ENCODE measurements at places on chromosomes 13 and 19.

GRCh38 chr13:85141401-85141800 lies 657.8 kb downstream of the SLITRK6 start:
- DNase-seq, result no peak

DNA sequence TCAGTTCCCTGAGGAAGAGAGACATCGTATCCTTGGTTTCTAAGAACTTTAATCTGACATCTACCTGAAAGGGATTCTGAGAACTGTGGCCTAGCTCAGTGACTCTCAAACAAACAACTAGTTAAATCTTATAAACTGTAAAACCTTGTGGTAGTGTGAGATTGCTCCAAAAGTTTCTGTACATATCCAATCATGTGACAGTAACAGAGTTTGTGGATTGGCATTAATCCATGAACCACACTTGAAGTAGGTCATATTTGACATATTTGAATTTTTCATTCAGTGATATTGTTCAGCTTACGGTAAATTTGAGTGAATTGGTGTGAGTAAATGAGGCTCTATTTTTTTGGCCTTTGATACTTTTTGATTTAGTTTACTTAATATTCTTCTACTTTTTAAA lies 15.0 kb downstream of the TDRD3 start:
- DNase-seq, result no peak

- DNase-seq, result no peak
Measured at GRCh38 chr19:29886586-29886985, 55.5 kb upstream of the URI1 start.

DNA sequence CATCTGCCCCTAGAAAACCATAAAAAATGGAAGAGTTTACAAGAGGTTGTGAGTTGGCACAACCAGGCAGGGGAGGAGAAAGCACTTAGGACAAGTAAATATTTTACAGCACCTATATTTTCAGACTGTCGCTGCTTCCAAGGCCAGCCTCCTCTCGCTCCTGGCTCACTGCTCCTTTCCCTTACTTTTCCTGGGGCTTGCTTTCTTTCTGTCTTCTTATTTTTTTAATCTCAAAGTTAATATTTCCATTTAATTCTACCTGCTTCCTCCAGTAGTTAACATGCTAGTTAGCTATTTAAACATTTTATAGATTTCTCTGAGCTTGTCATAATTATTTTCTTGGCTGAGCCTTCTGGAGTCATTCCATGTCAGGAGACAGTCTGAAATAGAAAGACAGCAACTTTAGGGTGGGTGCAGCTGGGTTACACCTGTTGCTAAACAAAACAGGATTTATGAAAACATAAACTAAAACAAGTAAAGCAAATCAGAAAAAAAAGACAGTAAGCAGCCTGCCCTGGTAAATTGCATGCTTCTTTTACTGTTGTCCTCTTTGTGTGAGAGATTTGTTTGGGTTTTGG lies 330.1 kb downstream of the DLEU7 start:
- no peak for DNase-seq

- no peak for DNase-seq
Measured at GRCh38 chr13:93216122-93216521, 10.5 kb upstream of the GPC6 start.

GRCh38 chr19:1072371-1073015 lies 5.5 kb downstream of the ARHGAP45 start:
- DNase-seq, result no peak

DNA sequence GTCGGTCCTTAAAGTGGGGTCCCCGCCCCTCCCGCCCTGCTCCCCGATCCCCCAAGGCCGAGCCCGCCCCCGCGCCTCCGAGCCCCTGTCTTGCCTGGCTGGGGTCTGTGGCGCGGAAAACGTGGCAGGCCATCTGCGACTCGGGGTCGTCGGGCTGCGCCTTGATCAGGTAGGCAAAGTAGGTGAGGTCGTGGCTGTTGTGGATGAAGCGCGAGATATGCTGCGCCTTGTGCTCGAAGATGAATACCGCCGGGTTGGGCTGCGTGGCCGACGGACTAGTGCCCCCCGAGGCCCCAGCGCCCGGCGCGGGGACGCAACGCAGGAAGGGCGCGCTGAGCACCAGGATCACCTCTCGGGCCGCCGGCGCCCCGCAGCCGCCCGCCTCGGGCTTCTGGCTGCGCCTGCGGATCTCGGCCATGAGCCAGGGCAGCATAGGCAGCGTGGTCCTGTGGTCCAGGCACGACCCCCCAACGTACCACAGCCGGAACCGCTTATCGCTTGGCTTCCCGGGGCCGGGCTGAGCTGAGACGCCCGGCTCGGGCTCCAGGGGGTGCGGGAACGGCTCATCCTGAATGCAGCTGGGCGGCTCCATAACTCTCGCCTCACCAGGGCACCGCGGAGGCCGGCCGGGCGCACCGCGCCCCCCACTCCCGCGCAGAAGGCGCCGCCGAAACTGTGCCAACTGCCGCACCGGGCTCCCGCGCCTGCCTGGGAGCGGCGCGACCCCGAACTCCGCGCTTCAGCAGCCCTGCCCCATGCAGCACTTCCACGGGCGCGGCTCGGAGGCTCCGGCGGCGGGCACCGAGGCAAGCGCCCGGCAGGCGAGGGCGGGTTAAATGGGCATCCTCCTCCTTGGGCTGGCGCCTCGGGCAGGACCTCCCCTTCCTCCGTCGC lies 546 bp downstream of the TBC1D4 start:
- DNase-seq, result peak; percentile 60

- peak; percentile 11 for DNase-seq
Measured at GRCh38 chr19:35267353-35267817, 1.4 kb upstream of the USF2 start.

DNA sequence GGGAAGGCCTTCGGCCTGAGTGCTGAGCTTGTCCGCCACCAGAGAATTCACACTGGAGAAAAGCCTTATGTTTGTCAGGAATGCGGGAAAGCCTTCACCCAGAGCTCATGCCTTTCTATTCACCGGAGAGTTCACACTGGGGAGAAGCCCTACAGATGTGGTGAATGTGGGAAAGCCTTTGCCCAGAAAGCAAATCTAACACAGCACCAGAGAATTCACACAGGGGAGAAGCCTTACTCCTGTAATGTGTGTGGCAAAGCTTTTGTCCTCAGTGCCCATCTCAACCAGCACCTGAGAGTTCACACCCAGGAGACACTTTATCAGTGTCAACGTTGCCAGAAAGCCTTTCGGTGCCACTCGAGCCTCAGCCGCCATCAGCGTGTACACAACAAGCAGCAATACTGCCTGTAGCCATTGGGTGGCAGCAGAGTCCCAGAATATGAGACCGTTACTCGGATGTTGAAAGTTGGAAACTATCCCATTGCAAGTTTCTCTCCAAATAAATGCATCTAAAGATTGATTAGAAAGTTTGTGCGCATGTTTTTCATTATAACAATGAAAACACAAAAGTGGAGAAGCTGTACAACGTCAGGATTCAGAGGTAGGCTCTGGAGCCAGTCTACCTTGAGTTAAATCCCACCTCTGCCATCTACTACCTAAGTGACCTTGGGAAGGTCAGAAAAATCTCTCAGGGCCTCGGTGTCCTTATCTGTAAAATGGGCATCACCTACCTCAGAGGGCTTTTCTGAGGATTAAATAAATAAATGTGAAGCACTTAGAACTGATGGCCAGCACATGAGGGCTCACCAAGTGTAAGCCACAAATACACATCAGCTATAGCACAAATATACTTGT lies 21.1 kb downstream of the ZNF473 start:
- DNase-seq, result no peak

GRCh38 chr13:99407906-99408702 lies 93.2 kb upstream of the TM9SF2 start:
- no peak for DNase-seq

DNA sequence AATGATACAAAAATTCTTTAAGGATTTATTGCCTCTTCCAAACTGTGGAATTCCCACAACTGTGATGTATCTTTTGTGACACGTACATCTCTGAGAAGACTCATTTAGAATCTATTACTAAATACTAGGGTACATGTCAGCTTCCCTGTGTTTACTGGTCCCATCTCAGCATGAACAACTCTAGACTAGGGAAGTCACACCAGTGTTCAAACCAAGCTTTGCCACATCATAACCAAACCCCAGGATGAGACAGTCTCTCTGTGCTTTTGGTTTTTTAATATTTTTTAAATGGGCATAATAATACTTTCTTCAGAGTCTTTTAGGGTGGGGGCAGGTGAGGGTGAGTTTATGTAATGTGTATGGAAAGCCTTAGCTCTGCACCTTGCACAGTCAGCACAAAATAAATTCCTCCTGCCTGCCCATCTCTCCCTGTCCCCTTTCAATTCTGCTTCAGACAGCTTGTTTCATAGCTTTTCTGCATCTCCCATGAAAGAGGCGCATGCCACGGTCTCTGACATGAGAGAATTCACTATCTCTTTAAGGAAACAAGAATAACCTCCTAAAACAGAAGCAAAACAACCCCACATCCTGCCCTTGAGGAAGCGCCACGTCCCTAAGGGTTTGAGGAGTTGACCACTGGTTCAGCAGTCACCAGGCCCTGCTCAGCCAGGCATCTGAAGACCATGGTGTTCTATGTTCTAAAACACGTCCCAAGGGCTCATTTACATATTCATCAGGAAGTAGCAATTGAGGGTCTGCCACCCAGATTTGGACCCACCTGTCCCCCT lies 174.5 kb downstream of the USP12 start:
- no peak for DNase-seq

GRCh38 chr13:27765650-27766049 lies 26.6 kb upstream of the GSX1 start:
- no peak for DNase-seq

GRCh38 chr13:98241976-98242375 lies 64.9 kb upstream of the RNF113B start:
- no peak for DNase-seq

- no peak for DNase-seq
Measured at GRCh38 chr13:79724348-79725103, 243.6 kb downstream of the NDFIP2 start.

DNA sequence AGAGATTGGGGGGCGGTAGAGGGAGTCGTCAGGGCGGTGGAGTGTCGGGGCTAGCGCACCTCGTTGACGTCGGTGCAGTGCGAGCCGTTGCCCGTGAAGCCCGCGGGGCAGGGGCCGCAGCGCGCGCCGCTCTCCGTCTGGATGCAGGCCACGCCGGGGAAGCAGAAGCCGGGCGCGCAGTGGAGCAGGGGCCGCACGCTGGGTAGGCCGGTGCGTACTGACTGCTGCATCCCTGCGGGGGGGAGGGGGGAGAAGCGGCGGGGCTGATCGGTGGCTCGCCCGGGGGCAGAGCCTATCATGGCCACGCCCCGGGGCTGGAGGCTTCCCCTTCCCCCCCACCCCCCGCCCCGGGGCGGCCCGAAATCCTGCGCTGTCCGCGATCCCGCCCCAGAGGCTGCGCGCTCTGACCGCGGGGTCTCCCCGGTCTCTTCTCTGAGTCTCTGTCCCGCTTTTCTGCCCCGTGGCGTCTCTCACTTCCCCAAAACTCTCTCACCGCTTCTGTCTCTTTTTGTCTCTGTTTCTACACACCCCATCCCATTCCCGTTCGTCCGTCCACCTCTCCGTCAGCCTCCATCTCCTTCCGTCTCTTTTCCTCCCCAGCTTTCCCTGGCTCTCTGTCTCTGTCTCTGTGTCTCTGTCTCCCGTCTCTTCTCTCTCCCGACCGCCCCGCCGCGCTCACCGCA lies 1.1 kb downstream of the COMP start:
- DNase-seq, result no peak

DNA sequence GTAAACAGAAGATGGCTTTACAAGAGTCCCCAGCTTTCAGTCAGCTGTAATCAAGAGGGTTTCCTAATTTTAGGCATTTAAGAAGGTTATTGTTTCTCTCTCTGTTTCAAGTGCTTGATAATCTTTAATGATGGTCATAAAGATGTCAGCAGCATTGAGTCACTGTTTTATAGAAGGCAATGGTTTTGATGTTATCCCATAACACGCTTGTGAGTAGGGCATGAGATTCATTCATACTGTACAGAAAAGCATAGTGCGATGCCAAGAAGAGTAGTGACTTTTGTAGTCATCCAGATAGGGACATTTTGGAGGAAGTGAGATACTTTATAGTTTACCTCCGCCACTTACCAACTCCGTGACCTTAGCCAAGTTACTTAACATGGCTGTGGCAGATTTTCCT lies 364.2 kb upstream of the SLC10A2 start:
- DNase-seq, result no peak

- no peak for DNase-seq
Measured at GRCh38 chr13:19860884-19861655, 2.4 kb downstream of the ZMYM5 start.

- no peak for DNase-seq
Measured at GRCh38 chr13:99215184-99215830, 14.7 kb downstream of the UBAC2 start.

DNA sequence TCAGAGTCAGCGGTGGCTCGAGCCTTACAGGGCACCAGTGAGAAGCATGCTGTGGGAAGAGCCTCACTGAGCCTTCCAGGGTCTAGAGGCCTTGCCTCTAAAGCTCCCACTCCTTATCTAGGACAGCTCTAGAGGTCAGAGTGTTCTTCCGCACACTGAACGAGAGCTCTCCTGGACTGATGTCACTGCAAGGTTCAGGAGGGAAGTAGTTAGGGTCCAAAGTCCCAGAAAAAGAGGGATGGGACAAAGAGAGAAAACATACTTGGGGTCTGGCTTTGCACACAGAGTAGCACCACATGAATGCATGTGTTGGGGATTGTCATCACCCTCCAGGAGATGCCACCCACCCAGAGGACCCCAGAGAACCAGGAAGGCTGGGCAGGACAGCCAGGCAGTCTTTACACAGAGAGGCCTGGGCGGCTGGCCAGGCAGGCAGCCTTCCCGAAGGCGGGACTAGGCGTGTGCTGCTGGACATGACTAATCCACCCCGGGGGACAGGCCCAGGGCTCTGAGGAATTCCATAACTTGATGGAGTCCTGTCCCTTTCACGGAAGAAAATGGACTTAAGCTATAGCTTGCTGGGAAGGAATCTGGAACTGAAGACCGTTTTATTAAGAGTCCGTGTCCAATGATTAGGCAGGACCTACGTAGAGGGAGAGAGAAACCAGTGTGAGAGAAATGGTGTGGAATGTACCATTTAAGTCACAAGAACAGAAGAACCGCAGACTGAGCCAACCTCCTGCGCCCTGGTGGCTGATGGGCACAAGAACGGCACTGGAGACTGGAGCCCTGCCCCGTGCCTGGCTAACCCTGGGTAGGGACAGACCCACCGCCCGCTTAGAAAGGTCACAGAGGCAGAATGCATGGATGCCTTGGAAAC lies 16.6 kb upstream of the EPHX3 start:
- no peak for DNase-seq

Data from NCI-H1092 (cell line).